ENCODE measurements at places on chromosomes 1 and 21. TPM values are rescaled to one million over a fixed set of nuclear protein-coding genes. Genes with fewer than 3 reads are reported as not detected.

The ARHGEF10L gene
- 24.9 TPM for polyA plus RNA-seq

The JAM2 gene
- 11.1 TPM for polyA plus RNA-seq

The HHIPL2 gene
- 0.31 TPM for polyA plus RNA-seq

The CFAP74 gene
- polyA plus RNA-seq = 3.2 TPM

The CFHR1 gene
- not detected for polyA plus RNA-seq

The CACNA1E gene
- polyA plus RNA-seq = 0.02 TPM

The NBPF10 gene
- 0.53 TPM for polyA plus RNA-seq

The KRTAP10-10 gene
- polyA plus RNA-seq = not detected

The AMPD1 gene
- polyA plus RNA-seq = not detected

DNA sequence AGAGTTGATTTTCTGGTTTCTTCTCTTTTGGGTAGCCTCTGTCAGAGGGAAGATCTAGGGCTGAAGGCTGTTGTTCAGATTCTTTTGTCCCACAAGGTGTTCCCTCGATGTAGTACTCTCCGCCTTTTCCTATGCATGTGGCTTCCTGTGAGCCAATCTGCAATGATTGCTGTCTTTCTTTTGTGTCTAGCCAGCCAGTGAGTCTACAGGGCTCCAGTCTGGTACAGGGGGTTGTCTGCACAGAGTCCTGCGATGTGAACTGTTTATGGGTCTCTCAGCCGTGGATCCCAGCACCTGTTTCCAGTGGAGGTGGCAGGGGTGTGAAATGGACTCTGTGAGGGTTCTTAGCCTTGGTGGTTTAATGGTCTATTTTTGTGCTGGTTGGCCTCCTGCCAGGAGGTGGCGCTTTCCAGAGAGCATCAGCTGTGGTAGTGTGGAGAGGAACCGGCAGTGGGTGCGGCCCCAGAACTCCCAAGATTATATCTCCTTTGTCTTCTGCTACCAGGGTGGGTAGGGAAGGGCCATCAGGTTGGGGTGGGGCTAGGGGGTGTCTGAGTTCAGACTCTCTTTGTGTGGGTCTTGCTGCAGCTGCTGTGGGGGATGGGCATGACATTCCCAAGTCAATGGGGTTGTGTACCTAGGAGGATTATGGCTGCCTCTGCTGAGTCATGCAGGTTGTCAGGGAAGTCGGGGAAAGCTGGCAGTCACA, 81.3 kb upstream of the C21orf91 start:
- DNase-seq = no peak

DNA sequence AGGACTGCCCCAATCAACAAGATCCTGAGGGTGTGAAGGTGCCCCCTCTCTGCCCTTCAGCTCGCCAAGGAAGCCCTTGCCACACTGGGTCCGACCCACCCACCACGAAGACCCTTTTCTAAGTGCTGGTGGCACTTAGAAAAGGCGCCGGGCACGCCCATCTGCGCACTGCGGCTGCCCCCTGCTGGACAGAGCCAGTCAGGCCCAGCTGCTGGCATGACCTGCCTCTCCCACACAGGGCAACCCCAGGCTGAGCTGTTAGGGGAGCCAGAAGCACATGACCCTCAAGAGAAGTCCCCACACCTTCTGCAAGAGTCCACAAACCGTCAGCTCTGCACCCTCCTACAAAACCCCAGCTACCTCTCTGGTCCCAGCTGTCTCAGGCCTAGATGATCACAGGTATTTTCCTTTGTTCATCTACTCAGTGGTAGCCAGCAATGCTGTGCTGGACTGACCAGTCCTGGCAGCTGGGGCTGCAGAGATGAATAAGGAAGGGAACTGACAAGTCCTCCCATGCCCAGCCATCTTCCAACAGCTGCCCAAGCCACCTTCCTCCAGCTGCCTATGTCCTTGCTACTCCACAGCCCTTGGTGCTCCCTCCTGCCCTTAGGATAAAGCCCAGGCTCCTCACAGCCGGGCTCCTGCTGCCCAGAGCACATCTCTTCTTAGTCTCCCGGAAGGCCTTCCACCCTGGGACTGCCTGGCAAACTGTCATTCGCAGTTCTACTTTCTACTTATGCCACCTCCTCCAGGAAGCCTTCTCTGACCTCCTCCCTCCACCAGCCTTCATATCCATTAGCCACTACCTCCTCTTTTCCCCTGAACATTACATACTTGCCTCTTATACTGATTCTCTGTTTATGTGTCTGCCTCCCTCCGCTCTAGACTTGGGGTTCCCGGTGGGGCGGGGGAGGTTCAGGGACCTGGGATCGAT, 39.8 kb upstream of the ZC3H12A start:
- DNase-seq = peak; percentile 46

- no peak for DNase-seq
These were observed 64.1 kb upstream of the TBX15 start for GRCh38 chr1:119052267-119052666.

DNA sequence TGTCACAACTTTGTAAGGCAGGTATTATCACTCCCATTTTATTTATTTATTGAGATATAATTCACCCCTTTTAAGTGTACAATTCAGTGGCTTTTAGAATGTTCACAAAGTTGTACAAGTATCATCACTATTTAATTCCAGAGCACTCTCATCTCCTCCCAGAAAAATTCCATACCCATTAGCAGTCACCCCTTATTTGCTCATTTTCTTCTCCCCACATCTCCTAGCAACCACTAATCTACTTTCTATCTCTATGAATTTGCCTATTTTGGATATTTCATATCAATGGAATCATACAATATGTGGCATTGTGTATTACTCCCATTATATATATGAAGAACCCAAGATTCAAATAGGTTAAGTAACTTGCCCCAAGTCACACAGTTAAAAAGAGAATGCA, 7.0 kb downstream of the DSTYK start:
- DNase-seq = no peak

DNA sequence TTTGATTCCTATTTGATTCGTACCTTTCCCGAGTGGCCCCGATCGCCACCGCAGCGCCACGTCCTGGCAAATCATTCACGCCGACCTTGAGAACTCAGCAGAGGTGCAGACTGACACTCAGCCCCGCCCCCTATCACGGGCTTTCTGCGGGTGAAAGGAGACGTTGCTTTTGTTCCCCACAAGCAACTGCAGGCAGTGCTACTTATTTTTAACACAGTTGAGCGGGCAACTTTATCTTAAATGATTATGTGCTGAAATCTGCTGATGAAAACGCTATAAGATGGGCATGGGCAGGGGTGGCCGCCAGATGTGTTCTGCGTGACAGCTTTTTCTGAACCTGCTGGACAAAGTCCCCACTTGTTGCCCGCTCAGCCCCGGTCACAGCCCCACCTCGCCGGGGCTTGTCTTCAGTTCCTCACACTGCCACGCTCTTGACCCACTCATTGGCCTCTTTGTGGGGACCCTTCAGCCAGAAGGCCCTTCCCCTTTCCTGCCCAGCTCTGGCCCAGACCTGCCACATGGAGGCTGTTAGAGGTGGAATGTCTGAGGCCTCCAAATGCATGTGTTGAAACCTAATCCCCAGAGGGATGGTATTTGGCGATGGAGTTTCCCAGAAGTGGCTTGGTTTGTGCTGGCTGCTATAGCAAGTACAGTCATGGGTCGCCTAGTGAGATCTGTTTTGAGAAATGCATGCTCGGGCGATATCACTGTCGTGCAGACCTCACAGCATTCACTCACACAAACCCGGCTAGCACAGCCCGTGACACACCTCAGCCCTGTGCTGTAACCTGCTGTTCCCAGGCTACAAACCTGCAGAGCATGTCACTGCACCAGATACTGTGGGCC, 15.7 kb upstream of the PDXK start:
- peak; percentile 30 for DNase-seq

GRCh38 chr1:27569506-27570291, 34.2 kb downstream of the AHDC1 start:
- no peak for DNase-seq

DNA sequence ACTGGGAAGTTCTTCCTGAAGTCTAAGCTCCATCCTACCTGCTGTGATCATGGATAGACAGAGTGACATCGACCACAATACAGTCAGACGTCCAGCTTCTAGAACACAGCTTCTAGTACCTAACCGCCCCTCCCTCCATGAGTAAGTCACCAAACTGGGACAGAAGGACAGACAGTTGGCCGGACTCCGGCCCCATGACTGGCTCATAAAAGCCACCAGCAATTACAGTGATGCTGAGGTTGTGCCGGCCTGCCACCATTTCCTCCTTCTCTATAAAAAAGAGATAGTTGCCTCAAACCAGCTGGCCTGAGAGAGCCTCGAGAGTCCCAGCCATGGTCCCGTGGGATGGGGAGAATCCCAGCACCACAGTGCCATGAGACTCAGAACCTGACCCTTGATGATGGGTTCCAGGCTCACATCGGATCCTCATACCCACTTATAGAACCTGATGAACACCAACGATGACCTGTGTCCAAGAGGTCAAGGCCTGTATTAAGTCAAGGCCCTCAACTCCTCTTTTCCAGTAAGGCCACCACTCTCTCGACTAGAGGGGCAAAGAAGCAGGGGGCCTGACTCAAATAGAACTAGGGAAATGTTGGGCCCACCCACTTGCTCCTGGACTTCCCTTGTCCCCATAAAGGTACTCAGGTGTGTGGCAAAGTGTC, 3.4 kb downstream of the MEF2D start:
- DNase-seq = no peak

GRCh38 chr1:171107262-171107940, 16.7 kb downstream of the FMO3 start:
- DNase-seq = no peak

DNA sequence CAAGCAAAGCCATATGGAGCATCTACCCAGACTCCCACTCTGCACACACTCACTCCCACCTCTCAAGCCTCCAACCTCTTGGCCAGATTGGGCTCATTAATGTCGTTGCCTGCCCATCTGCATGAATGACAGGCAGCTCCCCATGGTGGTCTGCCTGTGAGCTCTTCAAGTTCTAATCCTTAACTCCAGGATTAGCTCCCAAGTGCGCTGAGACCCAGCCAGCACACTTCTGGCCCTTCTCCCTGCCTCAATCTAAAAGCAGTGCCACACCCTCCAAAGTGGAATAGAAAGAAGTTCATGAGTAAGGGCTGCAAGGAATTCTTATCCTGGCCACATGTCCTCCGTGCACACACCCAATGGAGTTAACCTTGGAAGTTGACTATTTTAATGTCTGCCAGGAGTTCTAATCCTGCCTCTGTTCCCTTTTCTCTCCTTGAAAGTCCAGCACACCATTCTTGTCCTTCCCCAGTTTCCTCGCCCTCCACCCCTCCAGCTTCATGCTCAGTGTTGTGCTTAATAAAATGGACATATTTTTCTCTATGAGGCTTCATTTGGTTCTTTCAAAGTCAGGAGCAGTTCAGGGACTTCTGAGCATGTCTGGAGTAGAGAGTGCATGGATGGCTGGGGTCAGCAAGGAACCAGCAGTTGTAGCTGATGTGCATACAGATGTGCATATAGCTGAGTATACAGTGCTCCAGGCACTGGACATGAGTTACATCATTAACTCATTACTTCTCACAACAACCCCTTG, 30.1 kb downstream of the CAMK1G start:
- no peak for DNase-seq

- peak; percentile 88 for DNase-seq
These were observed 19.3 kb downstream of the AHCYL1 start for GRCh38 chr1:110003747-110004428.

DNA sequence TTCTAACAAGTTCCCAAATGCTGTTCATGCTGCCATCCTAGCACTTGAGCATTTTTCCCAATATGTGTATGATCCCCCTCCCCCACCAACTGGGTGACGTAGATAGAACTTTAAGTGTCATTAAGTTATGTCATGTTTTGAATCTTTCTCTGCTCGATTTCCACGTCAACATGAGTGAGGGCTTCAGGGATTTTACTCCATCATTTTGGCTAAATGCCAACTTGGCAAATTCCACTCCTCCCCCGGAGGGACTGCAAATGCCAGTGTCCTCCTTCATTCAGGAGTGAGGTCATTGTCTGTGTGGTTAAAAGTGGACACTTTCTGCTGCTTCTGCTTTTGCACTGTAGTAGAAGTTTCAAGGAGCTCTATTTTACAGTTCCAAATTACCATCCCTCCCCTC, 201.7 kb downstream of the FGGY start:
- peak; percentile 20 for DNase-seq

GRCh38 chr1:91792489-91793071, 93.4 kb downstream of the TGFBR3 start:
- peak; percentile 39 for DNase-seq
